ENCODE measurements at places on chromosomes 5 and 9.

DNA sequence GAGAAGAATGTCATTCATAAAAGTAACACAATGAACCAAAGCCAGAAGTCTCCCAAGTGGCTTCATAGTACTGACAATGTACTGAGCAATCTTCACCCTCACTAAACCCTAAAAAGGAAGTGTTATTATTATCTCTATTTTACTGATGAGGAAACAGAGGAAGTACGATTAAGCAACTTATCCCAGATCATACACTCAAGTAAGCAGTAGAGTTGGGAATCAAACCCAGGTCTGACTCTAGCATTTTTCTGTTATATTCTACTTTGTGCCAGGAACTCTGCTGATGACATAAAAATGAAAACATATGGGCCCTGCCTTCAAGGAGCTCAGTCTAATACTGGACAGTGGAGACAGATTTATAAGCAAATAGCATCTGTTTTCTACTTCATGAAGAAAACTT lies 109.2 kb downstream of the RAPGEF6 start:
- DNase-seq, result no peak

GRCh38 chr5:156913719-156914370 lies 49.2 kb downstream of the TIMD4 start:
- DNase-seq, result peak; percentile 6

DNA sequence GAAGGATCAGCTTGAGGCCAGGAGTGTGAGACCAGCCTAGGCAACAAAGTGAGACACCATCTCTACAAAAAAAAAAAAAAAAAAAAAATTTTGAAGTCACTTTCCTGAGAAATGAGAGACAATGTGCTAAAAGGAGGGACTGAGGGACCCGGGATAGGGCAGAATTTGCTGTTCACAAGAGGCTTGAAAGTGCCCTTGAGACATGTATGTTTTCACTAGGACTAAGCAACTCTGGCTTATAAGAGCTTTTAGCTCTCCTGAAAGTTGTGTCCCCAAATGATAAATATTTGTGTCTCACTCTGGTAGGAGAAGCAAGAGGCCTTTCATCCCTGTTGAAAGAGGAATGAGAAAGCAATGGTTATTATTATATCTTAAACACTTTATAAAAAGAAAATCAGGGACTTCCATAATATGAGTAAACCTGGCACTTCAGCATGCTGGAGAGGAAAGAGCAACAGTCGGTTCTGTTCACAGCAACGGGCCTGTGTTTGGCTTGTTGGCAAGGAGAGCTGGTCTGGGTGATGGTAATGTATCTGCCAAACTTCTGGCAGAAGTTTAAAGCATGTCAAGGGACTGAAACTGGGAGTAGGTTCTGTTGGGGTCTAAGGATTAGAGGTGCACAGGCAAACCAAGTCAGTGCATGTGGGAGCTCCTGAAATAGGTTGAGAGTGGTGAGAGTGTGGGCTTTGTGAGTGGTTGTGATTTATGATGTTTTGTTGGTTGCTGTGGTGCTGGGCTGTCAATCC lies 32.2 kb downstream of the ENTREP1 start:
- DNase-seq, result no peak

DNA sequence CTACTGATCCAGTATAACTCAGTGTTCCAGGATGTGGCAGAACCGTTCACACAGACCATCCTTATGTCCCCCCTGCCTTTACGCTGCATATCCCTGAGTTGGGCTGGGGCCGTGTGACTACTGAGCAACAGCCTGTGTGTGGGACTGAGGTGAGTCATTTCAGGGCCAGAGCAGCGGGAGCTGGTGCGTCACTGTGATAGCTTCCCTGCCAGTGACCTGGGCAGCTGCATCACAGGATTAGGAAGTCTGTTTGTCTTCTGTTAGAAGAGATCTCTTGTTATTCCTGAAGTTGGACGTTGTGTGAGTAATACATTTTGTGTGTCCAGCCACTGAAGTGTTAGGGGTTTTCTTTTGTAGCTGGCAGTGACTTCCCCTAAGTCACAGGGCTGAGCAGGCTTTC lies 35.6 kb downstream of the TPPP start:
- DNase-seq, result no peak

- no peak for DNase-seq
Measured at GRCh38 chr9:127982912-127983311, 2.1 kb upstream of the EEIG1 start.

DNA sequence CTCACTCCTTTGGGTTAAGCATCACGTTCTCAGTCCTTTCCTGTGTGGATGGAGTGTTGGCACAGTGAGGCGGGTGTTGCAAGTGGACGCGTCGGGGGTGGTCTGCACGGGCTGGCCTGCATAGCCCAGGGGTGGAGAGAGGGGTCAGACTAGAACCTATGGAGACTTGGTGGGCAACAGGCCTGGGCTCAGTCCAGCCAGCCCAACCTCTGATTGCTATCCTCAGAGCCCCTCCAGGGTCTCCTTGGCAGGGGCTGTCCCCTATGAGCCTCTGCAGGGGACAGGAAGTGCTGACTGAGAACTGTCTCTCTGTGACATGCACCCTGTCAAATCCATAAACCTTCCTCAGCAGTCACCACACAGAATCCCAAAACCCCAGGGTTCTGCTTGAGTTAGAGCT lies 2.3 kb downstream of the DCANP1 start:
- no peak for DNase-seq

GRCh38 chr9:116191576-116192415 lies 38.2 kb downstream of the PAPPA start:
- DNase-seq, result no peak

DNA sequence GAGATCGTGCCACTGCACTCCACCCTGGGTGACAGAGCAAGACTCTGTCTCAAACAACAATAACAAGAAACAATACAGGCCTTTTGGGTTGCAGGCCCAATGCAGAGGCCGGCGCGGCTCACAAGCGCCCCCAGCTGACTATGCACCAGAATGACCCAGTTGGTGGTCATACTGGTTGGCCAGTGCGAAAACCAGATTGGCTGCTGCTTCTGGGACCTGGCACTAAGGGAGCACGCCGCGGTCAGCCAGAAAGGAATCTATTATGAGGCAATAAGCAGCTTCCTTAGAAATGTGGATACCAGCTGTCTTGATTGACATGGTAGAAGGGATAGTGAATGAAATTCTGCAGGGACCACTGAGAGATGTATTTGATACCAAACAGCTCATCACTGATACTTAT lies 35.0 kb downstream of the RANBP17 start:
- no peak for DNase-seq

DNA sequence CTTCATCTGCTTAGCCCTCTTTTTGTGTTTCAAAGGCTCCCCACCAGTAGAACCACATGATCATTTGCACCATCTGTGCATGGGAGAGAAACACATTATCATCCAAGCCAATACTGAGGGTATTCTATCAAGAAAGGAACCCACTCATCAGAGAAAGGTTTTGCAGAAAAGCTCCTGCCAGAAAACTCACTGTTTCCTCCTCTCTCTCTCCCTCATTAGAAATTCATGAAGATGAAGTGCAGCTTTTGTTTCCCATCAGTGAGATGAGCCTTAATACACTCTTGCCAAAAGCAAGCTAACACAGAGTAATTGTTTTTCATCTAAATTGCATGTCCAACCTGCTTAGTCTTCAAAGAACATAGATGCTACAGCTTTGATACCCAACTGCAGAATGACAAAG lies 142.4 kb upstream of the GRAMD2B start:
- DNase-seq, result no peak

- no peak for DNase-seq
Measured at GRCh38 chr5:142475102-142475513, 150.3 kb upstream of the SPRY4 start.

DNA sequence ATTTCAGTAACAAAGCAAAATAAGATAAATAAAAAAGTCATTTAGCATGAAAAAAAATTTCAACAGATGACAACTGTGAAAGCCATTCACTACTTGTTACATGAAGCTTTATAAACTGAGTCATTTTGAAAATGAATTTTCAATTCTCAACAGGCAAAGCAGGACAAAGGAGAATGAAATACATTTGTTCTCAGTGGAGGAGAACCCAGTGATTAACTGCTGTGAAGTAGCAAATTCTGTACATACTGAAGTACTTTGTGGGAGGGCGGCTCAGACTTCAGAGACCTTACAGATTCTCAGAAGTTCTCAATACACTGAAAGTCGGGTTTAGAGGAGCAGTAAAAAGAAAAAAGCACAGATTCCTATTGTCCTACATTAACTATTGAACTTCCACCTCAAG lies 21.7 kb downstream of the SKIC3 start:
- DNase-seq, result no peak

- no peak for DNase-seq
Measured at GRCh38 chr9:92715488-92716231, 45.7 kb upstream of the IPPK start.

- no peak for DNase-seq
Measured at GRCh38 chr5:158559066-158559465, 540.6 kb downstream of the EBF1 start.

- peak; percentile 91 for DNase-seq
Measured at GRCh38 chr9:129036241-129036922, at the start of gene MIGA2. MIGA2 (plus strand) TSS chr9:129036626; CDS start chr9:129040595, 3,969 bp downstream.

DNA sequence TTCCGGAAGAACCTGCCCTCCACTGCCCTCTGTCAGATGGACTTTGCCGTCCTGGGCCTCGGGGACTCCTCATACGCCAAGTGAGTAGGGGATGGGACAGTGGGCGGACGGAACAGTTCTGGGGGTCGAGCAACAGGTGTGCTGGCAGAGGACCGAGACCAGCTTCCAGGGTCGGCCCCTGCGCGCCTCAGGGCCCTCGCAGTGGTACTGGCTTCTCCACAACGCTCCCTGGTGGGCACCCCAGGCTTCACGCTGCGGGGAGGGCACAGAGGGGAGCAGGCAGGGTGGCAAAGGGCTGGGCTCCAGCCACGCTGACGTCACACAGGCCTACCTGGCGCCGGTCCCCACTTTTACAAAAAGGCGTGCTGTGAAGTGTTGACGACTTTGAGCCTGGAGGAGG lies 7.0 kb downstream of the NDOR1 start:
- DNase-seq, result no peak

GRCh38 chr5:172150514-172151425 lies 37.3 kb downstream of the STK10 start:
- no peak for DNase-seq

DNA sequence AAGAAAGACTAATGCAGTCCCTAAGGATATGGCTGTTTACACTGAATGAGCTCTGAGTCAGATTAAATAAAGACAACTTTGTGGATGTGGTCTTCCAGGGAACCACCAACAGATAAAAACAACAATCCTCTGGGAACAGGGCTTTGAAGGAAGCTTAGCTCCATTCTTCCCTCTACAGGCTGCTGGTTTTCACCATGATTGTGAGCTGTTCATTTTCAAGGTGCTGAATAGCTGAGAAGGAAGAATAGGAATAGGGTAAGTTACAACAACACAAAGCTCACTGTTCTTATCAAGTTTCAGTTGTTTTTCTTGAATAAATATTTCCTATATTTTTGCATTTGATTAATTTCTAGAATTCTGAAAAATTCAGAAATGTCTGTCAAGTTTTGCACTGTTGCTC lies 25.9 kb upstream of the PTAR1 start:
- no peak for DNase-seq

DNA sequence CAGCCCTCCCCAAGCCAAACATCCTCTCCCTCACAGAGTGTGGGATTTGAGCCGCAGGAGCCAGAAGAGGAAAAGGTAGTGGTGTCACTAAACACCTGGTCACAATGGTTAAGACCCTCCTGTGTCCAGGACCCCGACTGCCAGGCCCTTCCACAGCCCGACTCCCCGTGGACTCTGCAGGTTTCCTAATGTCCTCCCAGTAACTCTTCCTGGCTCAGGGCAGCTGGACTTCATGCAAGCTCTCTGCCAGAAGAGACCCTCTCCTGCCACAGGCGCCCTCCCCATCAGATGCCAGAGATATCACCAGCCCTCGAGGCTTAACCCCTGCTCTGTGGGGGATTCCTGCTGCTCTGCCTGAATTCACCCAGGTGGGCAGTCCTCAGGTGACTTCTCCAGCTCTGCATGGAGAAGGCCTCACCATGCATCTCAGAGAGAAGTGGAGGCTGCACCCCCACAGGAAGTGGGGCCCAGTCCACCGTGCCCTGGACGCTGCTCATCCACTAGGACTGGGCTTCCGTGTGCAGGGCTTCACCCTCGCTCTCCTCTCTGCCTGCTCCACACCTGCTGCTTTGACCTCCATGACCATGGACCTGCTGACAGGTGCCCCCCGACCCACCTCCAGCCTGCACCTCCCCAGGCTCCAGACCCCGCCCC lies 111.2 kb downstream of the ADAMTS2 start:
- no peak for DNase-seq

DNA sequence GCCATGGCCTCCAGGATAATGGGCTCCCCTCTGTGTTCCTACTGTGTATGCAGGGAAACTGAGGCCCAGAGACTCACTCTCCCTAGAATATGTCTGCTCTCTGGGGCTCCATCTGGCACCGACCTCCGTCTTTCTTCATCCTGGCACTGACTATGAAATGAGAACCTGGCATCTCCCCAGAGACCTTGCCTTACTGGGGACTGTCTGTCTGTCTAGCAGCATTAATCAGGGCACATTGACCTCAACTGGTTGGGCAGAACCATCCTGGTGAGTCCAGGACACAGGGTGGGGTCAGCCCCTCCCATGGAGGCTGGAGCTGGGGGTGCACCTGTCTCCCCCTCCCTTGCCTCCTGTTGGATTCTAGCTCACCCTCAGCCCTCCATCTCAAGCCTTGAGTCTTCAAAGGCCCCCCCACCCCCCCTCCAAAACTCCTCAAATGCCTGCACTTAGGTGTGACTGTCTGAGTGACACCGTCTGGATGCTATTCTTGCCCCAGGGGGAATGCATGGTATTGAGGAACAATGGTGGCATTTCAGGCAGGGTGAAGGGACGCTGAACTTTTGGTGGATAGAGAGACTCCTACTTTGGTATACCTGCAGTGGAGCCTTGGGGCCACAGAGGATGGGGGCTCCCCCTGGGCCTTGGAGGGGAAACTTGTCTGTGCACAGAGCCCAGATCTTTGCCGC lies 12.8 kb upstream of the PITX1 start:
- DNase-seq, result no peak

DNA sequence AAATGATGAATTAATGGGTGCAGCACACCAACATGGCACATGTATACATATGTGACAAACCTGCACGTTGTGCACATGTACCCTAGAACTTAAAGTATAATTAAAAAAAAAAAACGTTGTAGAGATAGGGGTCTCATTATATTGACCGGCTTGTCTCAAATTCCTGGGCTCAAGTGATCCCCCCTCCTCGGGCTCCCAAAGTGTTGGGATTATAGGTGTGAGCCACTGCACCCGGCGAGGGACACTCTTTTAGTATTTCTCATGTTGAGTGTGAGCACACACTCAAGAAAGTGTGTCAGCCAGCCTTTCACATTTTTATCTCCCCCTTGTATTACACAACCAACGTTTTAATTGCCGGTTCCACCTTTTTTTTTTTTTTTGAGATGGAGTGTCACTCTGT lies 87.7 kb upstream of the SPIN1 start:
- no peak for DNase-seq
